ENCODE measurements at places on chromosomes 1 and 21.
A peak's percentile ranks its signal among the peaks of the same experiment; 100 is the strongest.

DNA sequence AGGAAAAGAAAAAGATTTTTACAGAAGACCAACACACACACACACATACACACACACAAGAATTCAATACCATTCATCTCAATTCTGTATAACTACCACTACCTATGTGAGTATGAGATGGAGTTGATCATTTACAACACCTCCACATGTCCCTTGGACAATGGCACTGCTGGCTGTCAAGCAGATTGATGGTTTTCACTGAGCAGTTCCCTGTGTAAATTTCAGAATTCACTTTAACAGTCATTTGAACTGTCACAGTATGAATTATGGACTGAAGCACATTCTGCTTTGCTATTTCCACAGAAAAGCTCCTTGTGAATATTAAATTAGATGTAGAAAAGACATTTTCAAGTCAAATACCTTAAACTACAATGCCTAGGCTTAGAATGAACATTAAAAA is 14.3 kb downstream of the KCNT2 start:
- no peak for DNase-seq

DNA sequence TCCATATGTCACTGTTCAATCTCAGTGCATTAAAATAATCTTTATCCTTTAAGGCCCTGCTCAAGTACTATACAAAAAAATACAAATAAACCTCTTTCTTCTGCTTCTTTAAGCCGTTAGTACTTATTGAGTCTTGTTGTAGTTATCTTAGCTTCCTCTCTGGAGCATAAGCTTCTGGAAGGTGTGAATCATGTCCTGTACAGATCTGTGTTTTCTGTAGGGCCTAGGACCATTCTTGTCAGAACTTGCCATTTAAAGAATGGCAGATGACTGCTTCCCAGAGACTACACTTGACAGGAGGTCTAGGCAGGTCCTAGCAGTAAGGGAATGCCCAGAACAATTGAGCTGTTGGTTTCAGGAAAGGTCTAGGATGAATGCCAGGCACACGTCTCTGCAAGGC is 12.9 kb downstream of the NEK7 start:
- no peak for DNase-seq

GRCh38 chr1:112533029-112533428 is 24.3 kb downstream of the WNT2B start:
- peak; percentile 46 for DNase-seq

DNA sequence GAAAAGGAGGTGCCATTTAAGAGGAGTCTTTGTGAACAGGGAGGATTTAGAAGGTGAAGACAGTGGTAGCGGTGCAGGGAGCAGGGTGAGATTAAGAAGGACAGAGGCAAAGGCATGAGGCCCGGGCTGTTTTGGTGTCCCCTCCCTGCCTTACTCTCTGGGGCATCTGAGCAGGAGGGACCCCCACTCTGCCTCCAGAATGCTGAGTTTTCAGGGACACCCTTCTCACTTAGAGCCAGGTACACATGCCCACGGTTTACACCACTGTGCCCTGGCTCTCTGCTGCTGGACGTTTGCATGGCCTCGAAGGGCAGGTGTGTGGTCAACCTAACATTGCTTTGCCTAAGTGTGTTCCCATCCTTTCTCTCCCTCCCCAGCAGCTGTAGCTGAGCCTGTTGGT is 20.5 kb upstream of the PARP1 start:
- no peak for DNase-seq

- no peak for DNase-seq
Observed at GRCh38 chr1:209840611-209841010, 12.8 kb downstream of the UTP25 start.

DNA sequence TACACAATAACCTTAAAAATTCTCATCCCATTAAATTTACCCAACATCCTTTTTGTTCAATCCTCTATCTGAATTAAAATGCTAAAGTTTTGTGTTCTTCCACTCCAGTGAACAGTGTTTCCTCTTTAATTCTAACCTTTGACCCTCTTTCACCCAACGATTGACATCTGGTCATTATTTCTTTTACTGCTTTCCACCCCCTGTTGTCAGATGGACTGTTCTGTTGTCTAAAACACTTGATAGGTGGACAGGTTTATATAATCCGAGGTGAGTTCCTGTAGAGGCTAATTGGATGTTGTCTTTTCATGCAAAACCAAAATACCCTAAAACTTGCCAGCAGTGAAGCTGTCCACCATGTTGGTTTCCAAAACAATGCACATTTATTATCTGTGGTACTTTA is 73.4 kb upstream of the SERTAD4 start:
- no peak for DNase-seq

GRCh38 chr21:36909901-36910561 is 56.4 kb downstream of the HLCS start:
- DNase-seq, result peak; percentile 93

GRCh38 chr1:147804942-147805723 is 44.7 kb upstream of the GJA5 start:
- DNase-seq, result no peak

DNA sequence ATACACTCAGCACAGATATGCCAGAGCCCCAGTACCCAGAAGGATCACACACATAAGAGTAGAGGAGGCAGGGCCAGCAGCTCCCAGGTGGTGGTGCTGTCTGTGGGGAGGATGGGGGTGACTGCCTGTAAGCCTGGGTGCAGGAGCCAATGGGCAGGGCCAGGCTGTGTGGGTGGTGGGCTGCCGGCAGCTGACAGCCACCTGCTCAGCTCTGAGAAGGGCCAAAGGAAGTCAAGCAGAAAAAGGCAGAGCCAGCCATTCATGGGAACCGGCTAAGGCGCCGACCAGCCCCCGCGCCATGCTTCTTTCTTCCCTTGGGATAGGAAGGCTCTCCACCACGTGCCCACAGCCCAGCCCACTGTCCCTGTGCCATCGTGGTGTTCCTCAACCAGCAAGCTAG is 14.1 kb downstream of the PIK3C2B start:
- DNase-seq, result no peak

DNA sequence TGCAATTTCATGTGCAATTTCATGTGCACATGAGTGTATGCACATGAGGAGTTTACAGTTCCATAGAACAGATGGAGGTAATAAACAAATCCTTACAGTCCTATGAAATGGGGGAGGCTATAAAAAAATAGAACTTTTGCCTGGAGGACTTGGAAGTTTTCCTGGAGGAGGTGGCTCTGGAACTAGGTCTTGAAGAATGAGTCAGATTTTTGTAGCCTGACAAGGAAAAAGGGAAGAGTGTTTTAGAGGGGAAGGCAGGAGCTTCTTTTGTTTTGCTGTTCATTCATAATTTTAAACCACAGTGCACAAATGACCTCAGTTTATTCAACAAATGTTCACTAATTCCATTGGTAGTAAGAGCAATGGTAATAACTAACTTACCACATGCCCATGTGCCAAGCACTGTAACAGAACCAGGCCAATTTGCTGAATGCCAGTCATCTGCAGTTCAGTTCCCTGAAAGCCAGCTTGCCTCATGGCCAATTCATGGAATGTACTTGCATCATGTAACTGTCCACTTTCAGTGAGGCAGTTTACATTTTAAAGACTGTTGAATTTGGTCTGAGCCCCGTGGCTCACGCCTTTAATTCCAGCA is 2.7 kb downstream of the DIO1 start:
- DNase-seq, result no peak

DNA sequence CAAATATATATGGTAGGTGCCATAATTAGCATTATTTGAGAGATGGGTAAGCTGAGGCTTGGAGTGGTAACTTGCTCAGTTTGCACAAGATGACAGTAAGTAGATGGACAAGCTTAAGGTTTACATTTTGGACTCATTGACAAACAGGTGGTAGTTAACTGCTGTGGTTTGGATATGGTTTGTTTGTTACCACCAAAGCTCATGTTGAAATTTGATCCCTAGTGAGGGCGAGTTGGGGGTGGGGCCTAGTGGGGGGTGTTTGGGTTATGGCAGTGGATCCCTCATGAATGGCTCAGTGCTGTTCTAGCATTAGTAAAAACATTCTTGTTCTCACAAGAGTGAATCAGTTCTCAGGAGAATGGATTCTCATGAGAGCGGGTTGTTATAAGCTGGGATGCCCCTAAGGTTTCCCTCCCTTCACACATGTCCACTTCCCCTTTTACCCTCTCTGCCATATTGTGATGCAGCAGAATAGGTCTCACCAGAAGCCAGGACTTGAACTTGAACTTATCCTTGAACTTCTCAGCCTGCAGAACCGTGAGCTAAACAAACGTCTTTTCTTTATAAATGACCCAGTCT is 6.6 kb upstream of the PRRX1 start:
- DNase-seq, result no peak

DNA sequence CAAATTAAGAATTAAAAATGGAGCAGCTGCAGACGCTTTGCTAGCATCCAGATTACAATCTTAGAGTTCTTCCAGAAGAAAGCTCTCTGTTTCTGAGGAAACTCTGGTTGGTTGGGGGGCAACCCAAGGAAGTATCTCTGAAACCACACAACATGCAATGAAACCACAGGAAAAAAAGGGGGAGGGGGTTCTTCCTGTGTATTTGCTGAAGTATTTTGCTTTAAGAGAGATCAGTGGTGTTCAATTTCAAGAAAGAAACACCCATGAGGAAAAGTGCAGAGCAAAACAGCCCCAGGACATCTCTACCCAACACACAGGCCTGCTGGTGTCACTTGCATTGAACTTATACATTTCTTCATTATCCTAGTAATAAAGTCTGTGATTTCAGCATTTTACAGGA is 19.7 kb upstream of the TIAM1 start:
- no peak for DNase-seq

- DNase-seq, result no peak
Observed at GRCh38 chr1:235090406-235091069, 38.1 kb downstream of the TOMM20 start.

GRCh38 chr1:16631248-16632043 is 18.1 kb upstream of the NBPF1 start:
- no peak for DNase-seq

- no peak for DNase-seq
Observed at GRCh38 chr1:240309769-240310168, 218.1 kb downstream of the FMN2 start.

GRCh38 chr1:172275478-172275877 is 145.0 kb upstream of the C1orf105 start:
- DNase-seq, result no peak

DNA sequence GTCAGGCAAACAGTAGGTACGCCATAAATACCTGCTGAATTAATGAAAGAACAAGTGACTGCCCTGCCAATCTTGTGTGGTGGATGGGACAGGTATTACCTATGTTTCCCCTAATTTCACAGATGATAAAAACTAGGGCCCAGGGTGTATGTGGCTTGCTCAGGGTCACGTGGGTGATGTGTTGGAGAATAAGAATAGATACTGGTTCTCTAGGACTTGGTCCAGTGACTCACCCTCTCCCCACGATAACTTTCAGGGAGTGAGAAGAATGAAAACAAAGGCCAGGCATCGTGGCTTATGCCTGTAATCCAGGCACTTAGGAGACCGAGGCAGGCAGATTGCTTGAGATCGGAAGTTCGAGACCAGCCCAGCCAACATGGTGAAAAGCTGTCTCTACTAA is 26.7 kb downstream of the SLC26A9 start:
- DNase-seq, result peak; percentile 69

- no peak for DNase-seq
Observed at GRCh38 chr21:39630827-39631226, 18.1 kb downstream of the B3GALT5 start.

- peak; percentile 52 for DNase-seq
Observed at GRCh38 chr21:28418726-28419514, 573.8 kb downstream of the LTN1 start.

DNA sequence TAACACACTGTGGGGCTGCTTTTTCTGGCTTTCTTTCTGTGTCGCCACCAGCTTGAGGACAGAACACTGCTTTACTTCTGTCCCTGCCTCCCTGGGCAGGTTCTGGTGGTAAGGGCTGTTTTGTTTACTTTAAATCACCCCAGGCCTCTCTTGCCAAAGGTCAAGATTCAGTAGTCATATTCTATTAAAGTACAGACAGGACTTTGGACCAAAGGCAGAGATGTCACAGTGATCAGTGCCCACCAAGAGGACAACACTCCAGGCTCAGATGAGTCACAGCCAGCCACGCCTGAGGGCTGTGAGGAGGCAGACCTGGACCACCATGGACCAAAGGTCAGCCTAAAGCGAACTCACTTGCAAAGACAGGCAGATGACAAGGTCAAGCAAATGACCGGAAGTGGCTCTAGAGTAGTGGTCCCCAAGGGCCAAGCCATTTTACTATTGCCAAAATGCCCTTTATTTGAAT is 200.0 kb downstream of the RHOU start:
- DNase-seq, result no peak

DNA sequence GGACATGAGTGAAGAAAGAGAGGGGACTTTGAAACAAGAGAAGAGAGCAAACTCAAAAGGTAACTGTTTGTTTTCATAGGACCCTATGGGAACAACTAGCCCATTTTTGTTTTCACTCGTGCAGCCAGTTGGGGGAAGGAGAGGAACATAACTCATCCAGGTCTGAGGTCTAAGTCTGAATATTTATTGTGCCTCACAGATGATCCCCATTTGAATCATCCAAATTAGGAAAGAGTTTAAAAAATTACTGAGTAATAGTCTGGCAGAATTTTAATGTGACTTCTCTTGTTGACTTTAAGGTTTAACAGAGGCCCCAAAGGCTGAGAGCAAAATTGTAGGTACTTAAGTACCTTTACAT is 10.4 kb upstream of the TSPAN2 start:
- no peak for DNase-seq

DNA sequence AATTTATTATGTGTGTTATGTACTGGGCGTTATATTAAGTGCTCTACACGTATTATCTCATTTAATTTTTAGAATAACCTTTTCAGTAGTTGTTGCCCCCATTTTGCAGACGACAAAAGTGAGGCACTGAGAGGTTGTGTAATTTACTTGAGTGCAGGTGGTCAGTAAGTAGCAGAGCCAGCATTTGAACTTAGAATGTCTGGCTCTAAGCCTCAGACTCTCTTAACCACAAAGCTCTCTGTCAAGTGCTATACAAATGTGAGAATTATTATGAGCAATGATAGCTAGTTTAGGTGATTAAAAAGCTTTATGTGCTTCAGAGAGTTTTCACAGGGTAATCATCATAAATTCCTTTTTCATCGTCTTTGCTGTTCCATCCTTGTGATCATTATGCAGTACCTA is 96.3 kb upstream of the UBE2U start:
- no peak for DNase-seq

DNA sequence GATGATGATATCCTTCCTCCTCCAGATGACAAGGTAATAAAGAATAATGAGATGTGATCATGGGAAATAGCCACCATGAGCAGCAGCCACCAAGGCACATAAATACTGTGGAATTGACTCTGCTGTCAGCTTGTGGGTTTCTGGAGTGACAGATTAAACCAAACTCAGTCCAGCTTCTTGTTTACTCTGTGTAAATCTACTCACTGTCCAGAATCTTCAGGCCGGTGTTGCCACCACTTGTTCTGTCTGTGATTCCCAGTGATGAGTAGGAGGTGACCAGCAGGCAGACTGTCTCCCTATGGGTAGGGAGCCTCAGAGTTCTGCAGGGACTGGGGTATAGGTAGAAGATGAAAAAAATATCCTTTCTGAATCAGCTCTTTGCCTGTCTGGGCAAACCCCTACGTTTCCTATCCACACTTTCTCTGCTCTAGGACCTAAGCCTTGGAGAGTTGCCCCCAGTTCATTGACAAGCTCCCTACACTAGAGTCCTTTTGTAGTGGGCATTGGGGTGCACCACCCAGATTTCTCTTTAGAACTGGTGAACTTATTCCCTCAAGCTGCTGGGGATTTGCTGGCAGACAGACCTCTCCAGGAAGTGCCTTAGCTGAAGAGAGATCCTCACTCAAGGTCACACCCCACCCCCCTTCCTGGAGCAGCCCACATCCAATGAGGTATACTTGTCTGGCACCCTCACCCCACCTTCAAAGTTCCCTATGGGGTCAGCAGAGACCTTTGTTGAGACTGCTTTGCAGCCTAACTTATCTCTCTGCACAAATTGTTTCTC is 47.6 kb downstream of the ATP1A1 start:
- no peak for DNase-seq
